ENCODE measurements at places on chromosomes 6 and 20.

DNA sequence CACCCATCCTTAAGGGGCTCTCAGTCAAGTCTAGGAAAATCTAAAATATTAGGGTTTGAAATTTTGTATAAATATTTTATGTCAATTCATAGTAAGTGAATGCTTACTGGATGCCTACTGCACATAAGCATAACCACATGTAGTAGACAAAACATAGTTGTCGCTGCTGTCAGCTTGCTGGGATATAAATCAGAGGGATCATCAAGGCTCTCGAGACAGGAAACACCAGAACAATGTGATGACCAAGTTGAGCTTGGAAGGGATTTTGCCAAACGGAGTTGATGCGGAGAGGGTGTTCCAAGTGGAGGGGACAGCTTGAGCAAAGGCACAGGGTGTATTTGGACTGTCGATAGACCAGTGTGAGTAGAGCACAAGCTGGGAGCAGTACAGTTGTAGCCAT, 105.8 kb upstream of the SUPT3H start:
- no peak for DNase-seq

DNA sequence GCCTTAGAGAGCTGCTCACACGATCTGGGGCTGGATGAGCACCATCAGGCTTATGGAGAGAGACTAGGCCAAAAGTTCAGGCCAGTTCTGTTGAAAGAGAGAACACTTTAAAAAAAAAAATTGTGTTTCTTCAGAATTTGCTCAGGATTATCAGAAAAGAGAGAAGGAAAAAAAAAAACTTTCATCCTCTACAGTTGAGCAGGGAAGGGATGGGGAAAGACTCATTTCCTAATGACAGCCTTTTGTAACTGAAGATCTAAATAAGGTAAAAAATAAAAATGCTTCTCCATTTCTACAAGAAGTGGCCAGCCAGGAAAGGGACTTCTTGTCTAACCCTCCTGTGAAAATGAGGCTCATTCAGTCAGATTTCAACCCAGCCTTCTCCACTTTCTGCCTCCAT, 134.8 kb downstream of the LY86 start:
- DNase-seq: no peak

DNA sequence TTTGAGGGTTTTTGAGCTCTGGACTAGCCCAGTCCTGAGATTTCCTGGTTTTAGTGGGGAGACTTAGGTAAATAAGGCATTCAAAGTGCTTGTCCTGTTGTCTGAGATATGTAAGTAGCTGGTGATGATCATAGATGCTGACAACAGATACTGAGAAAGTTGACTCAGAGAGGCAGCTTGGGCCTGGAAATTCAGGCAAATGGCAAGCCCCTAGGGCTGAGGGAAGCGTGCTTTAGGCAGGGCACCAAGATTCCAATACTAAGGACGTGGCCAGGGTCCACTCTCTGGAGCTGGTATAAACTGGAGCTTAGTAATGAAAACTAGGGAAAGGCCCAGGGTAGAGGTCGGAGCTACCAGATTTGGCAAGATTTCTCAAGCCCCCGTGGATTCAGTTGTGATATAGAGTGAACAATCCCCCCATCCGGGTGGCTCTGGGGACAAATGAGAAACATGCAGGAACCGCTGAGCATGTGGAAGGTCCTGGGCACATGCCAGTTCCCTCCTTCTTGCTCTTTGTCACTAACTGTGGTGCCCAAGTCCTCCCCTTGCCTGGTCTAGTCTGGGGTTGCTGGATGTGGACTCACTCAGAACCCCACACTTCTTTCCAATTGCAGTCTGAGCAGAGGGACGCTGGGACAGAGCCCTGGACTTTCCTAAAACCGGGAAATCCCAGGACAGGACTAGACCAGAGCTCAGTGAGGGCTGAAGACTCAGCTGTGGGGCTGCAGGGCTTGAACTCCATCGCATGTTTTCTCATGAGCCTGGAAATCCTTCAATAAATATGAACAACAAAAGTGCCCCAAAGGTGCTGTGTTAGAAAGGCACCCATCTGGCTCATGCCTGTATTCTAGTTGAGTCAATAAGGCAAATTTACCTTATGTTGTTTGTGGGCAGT, 10.3 kb downstream of the SLC22A3 start:
- DNase-seq: no peak

- DNase-seq: no peak
These were observed 101.1 kb downstream of the ZFAND3 start for GRCh38 chr6:37920667-37921066.

DNA sequence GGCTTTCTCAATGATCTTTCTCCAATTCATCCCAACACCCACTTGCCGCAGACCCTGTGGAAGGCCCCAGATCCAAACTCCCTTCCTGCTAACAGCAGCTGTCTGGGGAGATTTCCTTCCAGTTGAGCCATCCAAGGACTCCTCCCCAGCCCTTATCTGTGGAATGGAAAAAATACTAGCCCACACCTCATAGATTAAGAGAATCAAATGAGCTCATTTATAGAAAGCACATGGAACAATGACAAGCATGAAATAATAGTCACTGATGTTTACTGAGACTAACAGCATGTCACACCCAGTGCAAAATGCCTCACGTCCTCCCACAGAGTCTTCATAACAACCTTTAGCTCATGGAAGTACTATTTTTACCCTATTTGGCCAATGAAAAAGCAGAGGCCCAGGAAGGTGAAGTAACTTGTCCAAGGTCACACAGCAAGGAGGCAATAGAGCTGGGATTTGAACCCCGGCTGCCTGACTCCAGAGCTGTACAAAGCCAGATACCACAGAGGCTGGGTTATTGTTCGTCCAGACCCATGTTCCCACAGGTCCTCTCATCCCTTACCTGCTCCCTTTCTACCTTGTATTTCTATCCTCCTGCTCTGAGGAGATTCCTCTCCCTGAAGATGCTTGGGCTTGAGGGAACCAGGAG, 23.4 kb upstream of the PTGIS start:
- DNase-seq: no peak
